ENCODE measurements at places on chromosomes 2 and 18.

DNA sequence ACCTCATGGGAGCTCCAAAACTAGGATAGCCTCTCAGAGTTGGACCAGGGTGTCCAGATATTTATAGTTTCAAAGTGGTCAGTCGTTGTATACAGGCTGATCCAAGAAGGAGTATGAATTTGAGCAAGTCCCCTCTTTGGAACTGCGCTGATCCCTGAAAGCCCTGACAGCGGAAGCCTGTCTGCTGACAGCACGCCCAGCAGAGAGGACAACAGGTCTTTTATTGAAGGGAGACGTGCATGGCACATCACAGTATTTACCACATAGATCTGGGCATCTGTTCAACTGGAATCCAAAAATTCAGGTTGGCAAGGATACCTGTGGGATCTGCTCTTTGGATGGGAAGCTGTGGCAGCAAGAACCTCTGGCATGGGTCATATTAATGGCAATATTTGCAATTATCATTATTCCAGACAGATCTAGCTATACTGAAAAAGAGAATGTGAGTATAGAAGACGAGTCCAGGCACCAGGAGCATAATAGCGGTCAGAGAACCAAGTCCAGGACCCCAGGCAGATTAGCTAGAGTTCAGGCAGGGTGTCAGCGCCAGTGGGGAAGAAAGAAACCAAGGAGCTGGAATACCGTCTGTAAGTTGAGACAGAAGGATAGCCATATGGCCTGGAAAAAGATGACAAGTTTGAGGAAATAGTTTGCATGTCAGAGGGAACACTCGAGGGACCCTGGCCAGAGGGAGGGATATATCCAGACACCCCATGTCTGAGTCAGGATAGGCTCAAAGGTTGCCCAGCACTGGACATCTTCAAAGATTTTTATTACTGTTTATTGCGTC, 260.4 kb upstream of the FANCL start:
- DNase-seq = no peak

DNA sequence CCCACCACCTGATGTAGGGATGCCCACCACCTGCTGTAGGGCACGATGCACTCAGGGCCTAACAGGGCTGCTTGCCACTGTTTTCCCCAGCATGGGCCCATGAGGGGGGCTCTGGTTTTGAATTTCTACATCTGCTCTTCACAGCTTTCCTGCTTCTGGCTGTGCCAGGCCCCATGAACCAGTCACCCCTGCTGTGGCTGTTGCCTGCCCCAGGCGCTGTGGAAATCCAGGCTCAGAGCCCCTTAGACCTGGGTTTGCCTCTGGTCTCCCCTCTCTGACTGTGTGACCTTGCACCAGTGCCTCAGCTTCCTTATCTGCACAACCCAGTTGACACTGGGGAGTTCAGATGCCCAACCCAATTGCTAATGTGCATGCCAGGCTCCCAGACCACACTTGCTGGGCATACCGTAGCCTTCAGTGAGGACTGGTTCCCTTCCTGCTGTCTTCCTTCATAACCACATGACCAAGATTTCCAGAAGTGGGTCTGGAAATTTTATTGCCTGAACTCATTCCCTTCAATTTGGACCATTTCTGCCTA, 6.0 kb upstream of the MLPH start:
- no peak for DNase-seq

- DNase-seq = no peak
Measured at GRCh38 chr2:236862961-236863728, 222.5 kb upstream of the COPS8 start.

DNA sequence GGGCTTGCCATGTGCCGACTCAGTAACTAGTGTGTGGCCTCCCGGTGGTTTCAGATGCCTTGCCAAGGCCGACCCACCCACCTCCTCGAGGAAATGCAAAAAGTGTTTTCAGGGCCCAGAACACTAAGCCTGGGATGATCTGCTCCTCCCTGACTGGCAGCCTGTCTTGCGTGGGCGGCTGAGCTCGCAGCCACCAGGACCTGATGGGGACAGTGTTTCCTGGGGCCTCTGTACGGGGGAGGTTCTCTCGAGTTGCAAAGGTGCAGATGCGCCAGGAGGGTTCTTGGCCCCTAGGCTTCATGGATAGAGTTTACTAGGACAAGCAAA, 85.2 kb downstream of the GLI2 start:
- no peak for DNase-seq

- peak; percentile 17 for DNase-seq
Measured at GRCh38 chr2:197191177-197191939, 119.2 kb downstream of the ANKRD44 start.

DNA sequence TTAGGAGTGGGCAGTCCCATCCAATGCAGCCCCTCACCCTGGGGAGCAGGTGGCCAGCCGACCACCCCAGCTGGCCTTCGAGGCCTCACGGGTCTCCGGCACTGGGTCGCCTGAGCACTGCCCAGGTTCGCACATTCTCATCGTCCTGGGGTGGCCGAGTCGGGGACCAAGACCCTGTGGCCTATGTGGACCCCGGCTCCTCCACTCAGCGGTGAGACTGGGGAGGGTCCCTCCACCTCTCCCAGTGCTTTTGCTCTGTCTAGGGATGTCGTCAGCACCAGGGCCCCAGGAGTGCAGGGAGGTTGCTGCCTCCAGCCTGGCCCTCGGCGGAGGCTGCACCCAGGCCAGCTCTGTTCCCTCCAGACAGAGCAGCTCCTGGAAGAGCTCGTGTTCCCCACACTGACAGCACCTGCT, 89.6 kb downstream of the TPO start:
- DNase-seq = no peak

DNA sequence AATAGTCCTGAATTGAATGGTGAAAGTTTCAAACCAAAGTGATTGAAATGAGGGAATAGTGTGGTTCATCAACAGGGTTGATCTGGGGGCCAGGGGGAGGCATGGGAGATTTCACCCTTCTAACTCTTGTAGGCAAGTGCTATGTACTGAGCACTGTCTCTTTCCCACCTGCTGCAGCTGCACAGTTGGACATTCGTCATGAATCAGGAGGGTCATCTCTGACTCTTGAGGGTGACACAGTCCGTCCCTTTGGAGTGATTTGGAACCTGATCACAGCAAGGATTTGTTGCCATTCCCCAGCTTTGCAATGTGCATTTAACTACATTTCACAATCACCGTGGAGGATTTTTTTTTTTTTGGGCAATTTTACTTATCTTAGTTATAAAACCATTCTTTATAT, 224.6 kb downstream of the PHLPP1 start:
- DNase-seq = no peak

GRCh38 chr18:59054496-59055287, 85.0 kb upstream of the SEC11C start:
- DNase-seq = no peak

GRCh38 chr2:220469201-220469600, 841.8 kb downstream of the SLC4A3 start:
- no peak for DNase-seq

GRCh38 chr2:151786483-151786882, 41.7 kb downstream of the ARL5A start:
- DNase-seq = no peak

GRCh38 chr2:178949584-178949983, 100.4 kb downstream of the CCDC141 start:
- no peak for DNase-seq

GRCh38 chr18:76672627-76673026, 149.7 kb upstream of the ZNF236 start:
- no peak for DNase-seq

DNA sequence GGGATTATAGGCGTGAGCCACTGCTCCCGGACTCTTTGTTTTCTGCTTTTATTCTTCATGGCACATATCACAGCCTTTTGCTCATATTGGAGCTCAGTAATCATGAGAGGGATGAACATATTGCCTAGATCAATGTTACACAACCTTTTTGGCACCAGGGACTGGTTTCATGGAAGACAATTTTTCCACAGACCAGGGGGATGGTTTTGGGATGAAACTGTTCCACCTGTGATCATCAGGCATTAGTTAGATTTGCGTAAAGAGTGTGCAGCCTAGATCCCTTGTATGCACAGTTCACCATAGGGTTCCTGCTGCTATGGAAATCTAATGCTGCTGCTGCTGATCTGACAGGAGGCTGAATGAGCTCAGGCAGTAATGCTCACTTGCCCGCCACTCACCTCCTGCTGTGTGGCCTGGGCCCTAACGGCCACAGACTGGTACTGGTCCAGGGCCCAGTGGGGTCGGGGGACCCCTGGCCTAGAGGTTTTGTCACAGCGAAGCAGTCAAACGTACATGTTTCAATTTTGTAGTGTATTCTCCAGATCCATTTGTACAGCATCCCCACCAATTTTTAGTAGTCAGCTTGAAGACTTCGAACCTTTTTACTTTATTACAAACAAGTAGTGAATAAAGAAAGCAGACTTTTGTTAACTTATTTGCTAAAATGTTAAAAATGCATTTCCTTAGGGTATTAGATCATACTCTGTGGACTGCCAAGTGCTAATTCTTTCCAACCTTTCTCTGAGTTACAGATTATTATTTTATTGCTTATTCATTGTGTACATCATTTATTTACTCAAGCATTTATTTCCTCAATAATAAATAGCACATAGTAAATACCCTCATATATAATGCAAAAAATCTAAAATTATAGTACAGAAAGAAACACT, 6.2 kb downstream of the DAW1 start:
- no peak for DNase-seq

- no peak for DNase-seq
Measured at GRCh38 chr2:62382757-62383156, 123.2 kb downstream of the TMEM17 start.

DNA sequence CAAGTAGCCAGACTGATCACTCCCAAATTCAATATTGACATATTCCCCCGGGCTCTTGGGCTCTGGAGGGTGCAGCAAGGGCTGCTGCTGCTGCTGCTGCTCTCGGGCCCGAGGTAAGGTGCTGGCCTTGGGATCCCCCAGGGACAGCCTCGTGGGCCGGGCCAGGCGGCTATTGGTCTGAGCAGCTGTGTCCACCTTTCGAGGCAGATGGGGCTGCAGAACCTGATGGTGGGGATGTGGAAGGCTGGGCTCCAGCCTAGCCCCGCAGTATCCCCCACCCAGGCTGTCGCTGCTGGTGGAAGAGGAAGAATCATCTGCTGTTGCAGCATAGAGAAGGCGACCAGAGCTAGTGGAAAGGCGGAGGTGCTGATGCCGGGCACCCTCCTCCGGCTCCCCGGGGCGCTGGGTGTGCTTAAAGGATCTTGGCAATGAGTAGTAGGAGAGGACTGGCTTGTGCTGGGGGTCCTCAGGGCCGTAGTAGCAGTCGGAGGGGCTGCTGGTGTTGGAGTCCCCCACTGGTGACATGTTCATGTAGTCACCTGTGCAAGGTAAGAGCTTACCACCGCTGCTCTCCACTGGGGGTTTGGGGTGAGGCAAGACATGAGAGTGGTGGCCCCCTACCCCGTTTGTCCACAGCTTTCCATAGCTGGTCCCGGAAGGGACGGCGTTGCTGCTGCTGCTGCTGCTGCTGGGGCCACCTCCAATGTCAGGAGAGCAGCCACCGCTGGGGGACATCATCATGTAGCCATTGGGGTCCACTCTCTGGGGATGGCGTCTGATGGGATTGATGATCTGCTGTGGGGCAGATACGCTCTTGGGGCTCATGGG, 3.4 kb downstream of the IRS1 start:
- no peak for DNase-seq

GRCh38 chr2:5188636-5189035, 503.5 kb upstream of the SOX11 start:
- DNase-seq = no peak

DNA sequence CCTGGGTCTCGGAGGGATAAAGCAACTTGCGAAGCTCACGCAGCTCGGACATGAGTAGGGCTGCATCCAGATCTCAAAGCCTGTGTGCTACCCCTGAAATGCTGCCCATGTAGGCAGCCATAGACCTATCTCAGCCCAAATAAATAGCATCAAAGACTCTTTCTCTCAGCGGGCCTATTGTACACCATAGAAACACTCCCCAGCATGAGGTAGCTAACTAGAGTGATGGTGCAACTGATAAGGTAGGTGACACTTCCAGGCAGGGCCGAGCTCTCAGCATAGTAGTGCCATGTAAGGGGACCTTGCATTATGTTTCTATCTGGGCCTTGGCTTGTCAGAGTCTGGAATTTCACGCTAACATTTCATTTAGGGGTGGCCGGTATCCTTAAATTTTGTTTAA, 52.4 kb downstream of the RABL2A start:
- no peak for DNase-seq

GRCh38 chr18:74370115-74370514, 54.5 kb downstream of the C18orf63 start:
- no peak for DNase-seq

- DNase-seq = no peak
Measured at GRCh38 chr2:187532333-187533120, 21.7 kb downstream of the TFPI start.

DNA sequence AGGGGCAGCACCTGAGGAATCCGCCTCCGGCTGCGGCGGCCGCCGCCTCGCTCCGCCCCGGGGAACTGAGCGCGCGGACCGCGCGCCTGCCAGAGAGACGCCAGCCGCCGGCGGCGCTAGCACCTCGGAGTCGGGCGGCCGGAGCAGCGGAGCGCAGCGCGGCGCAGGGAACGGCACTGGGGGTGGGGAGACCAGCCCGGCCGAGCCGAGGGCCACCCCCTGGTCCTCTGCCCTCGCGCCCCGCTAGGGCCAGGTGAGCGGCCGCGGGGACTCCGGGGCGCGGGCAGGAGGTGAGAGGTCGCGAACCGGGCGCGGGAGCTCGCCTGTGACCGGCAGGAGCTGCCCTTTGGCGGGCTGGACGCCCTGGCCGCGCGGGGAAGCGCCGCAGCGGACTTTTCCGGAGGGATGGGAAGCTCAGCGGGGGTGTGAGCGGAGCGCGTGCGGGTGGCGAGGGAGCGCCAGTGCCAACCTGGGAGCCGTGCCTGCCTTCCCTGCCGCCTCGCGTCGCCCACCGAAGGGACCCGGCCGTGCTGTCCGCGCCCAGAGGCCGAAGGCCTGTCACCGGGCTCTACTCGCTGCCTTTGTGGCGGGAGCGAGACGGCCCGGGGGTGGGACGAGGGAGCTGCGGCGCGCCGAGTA, at the start of gene GREB1L:
Gene GREB1L (plus strand): TSS at position 92 of the 639 bp plus-strand sequence. CDS start 141,287 bp downstream, outside the sequence.
- peak; percentile 57 for DNase-seq

DNA sequence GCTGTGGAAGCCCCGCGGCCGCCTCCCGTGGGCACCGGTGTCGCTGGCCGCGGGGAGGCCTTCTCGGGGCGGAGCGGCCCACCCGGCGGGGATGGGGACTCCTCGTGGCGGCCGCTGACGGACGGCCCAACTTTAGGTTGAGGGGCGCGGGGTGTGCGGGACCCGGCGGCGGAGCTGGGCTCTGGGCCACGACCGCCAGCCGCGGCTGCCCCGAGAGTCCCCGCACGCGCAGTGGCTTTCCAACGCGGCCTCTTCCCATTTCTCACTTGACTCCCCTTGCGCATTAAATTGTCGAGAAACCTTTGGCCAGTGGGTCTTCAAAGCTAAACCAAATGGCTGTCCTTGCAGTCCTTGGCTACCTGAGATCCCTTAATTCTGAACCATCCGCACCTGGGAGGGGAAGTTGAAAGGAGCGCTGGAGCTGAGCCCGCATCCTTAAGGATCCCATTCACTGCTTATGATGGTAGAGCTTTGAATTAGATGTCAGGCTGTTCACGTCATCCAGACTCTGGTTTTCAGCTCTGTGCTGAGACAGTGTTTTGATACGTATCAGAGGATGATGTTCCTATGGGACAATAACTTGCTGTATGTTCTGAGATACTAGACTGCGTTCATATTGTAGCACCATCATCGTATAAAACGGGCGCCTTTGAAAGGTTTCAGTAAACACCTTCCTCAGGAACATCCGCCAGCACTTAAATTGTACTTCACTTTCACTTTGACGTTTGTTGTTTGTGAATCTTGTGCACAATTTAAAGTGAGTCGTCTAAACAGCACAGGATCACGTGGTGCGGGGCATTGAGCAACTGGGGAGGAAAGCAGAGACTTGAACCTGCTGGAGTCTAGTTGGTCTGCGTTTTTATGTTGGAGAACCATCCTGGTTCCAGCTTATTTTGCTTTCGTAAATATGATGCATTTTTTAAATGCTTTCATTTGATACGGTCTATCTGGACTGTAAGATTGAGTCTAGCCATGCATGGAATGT, 874 bp downstream of the CLIP4 start:
- DNase-seq = peak; percentile 39
